Lower leg skin (tissue), 4 donors: ENCODE measurements at places on chromosomes 12 and 14. TPM values are rescaled to one million over a fixed set of nuclear protein-coding genes. Genes with fewer than 3 reads are reported as not detected.

The KCNA5 gene
- total RNA-seq: 0.62 TPM

- DNase-seq: no peak
These were observed 261.5 kb downstream of the PCNX1 start for GRCh38 chr14:71168564-71169427.

The RAD51AP1 gene
- total RNA-seq: 2.7 TPM

DNA sequence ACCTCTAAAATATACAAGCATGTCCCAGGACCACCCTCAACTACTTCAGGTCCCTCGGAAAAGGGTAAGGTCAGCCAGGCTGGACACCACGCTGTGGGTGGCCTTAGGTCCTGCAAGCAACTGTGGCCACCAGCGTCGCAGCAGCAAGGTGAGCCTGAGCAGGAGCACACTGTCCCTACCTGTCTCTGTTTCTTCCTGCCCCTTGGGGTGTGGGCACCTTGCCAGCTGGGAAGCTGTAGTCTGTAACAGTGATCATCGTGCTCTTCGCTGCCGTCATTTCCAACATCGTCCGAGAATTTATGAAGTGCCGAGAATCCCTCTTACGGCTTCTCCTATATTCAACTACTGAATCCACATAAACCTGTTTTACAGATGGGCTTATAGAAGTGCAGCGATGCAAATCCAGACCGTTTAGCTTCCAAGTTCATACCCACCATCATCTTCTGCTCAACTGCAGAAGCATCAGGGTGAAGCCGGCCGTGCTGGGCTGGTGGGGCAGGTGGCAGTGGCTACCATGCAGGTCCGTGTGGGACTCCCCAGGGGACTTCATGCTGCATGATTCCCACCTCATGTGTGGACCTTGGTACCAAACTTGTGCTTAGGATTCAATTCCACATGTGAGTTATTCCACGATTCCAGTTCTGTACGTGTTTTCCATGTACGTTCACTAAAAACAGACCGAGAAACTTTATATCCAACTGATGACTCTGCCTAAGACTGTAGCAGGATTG is 361.3 kb upstream of the SFSWAP start:
- peak; percentile 52 for DNase-seq

DNA sequence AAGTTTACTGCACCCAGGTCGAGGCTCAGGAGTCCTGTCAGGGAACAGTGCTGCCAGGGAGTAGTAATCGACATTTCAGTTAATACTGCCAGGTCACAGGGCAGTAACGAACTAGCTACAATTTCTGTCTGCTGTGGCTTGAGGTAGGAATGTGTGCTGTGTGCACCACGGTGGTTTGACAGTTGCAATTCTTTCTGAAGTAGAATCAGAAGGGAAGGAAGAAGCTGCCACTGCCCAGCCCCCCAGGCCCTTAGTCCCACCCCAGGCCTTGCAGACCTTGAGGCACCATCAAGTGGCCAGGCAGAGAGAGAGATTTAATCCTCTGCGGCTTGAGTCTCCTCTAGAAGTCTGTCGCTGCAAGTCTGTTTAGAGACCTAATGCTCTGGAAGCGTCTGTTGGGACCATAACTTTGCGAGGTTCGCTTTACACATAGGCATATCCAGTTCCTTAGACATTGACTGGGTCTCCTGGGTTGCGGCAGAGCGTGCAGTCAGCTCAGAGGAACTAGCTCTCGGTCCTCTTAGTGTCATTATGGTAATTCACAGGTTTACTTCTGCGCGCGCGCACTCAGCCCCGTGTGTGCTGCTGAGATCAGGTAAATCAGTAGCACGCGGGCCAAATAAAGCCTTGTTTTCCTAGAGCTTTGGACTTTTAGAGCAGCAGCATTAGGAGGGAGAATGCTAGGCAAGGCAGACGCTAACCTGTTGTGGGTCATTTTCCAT is 9.8 kb downstream of the NKX2-1 start:
- DNase-seq: no peak

DNA sequence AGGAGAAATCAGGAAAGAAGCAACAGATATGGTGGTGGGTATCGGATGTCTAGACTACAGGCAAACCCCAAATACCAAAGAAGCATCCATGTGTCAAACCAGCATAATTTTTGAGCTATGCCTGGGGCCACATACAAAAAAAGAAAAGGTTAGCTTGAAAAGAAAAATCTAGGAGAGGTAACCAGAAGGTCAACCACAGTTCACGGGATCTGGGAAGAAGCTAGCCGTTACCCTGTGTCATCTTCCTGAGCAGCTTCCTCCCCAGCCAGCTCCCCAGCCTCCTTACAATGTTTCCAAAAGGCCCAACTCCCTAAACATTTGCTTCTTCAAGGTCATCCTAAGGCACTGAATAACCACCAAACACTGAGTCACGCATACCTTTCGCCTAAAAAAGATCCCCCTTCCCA is 3.1 kb downstream of the SINHCAF start:
- no peak for DNase-seq

The ALDH2 gene
- 151 TPM for total RNA-seq

The EEA1 gene
- total RNA-seq: 45.0 TPM

DNA sequence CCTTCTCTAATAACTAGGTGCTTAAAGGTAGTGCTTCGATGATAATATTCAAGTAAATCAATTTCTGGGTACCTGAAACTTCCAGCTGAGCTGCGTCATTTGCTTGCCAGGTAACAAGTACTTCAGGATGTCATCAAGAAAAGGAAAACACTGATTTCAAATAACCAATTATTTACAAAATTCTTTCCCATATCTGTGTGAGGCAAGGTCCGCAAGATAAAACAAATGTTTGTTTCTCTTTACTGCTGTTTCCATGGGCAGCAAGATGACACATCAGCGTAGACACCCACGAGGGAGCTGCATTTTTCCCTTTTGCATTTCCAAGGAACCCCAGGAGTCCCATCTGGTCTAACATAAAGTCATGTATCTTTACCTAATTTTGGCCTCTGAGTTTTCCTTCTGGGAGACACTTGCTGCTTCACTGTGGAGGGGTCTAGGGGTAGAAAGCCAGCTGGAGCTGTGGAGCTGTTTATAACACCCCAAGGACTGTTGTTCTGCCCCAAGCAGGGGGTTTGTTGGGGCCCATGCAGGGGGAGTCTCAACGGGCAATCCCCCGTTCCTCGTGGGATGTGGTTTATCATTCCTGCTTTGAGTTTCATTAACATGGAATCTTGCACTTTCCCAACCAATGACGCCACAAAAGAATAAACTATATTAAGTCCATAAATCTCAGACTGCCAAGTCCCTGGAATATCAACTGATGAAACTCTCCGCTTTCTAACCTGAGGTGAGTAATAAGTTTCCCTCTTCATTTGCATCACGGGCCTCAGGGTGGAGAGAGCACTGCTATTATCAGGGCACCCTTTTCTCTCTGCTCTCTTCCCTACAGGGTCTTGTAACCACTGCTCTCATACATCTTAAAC is 112.8 kb upstream of the PELI2 start:
- no peak for DNase-seq

- no peak for DNase-seq
These were observed 86.5 kb upstream of the SLC38A2 start for GRCh38 chr12:46459111-46459510.

The CHGA gene
- 0.17 TPM for total RNA-seq

GRCh38 chr14:32078023-32078857 is 1.1 kb downstream of the ARHGAP5 start:
- peak; percentile 43 for DNase-seq

GRCh38 chr12:11943919-11944700 is 126.6 kb upstream of the BCL2L14 start:
- DNase-seq: no peak

The MYF6 gene
- not detected for total RNA-seq
